HL-60 (cell line): ENCODE measurements at places on chromosomes 12 and 14.

GRCh38 chr14:61585598-61586543, 109.4 kb upstream of the HIF1A start:
- no peak for DNase-seq

GRCh38 chr12:124395986-124396385, 101.1 kb downstream of the RFLNA start:
- no peak for DNase-seq

DNA sequence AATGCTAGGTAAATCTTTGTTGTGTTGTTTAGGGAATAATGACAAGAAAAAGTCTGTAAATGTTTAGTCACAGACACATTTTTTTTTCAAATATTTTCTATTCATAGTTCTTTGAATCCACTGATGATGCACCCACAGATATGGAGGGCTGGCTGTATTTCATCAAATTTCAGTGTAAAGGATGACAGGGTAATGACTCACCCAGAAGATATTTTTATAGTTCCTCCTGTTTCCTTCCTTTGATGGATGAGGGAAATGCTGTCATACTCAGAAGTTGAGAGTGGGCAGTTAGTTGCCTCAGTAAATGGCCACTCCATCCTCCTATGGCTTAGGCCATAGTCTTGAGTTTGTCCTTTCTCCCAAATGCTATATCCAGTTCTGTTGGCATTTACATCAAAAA, 76.9 kb upstream of the REP15 start:
- DNase-seq = no peak

GRCh38 chr14:105357626-105358025, 40.7 kb upstream of the TEX22 start:
- no peak for DNase-seq

DNA sequence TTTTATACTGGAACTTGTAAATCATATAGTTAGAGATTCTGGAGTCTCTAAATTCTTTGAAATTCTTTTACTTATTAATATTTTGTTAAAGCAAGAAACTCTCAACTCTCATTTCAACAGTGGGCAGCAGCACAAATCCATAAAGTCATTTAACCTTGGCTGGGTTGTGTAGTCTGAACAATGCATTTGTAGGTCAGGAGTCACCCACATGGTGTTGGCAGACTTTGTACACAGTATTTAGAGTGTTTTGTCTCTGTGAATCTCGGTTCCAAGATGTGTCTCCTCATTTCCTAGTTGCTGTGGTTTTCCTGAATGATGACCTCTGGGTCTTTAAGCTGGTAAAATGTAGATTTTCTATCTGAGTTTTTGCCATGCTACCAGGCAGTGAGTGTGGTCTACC, 20.8 kb upstream of the STRAP start:
- no peak for DNase-seq

DNA sequence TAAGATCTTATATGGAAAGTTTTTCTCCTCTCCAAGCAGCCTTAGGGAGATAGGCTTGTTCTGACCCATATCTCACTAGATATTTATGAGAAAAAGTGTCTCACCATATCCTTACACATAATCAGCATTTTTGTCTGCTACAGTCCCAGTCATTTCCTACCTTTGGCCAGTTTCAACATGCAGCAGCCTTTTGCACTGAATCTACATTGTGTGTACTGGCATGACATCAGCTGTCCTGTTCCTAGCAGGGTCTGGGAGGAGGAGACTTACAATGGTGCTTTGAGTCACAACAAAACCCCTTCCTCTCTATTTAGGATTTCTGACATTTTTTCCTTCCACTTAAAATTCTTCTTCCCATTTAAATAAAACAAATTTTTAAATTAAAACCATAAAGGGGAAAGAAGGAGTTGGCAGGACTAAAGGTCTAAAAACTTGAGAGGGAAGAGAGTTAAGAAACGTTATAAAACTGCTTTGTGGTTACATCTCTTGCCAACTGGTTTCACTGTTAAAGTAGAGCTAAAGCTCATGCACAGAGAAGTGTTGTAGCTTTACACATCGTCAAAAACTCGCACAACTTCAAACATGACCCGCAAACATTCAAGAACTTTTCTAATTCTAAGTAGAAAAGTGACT, 53.3 kb upstream of the CERS5 start:
- no peak for DNase-seq

DNA sequence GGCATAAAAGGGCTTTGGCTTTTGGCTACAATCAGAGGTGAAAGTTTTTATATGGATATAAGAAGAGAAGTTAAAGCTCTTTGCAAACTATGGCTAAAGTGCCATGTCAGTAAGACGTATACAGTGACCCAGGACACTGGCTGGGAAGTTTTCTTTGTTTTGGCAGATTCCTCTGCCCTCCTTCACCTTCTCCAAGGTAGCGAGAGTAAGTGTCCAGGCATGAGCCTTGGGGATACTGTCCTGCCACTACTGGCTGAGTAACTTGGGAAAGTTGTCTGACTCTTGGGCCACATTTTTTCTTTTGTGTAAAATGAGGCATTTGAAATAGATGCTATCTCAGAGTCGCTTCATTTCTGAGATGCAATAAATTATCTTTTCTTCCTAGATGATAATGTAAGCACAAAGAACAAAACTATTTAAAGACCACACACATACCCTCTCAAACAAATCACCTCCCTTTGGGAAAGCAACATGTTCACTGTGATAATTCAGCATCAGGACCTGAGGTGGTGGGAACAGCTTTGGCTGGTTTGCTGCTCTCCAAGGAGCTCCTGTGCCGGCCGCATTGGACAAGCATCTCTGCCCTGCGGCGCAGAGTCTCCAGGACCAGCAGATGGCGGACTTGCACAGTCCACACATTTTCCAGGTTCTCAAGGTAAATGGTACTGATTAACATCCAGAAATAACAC, 106.3 kb downstream of the PTCSC3 start:
- DNase-seq = peak; percentile 5

DNA sequence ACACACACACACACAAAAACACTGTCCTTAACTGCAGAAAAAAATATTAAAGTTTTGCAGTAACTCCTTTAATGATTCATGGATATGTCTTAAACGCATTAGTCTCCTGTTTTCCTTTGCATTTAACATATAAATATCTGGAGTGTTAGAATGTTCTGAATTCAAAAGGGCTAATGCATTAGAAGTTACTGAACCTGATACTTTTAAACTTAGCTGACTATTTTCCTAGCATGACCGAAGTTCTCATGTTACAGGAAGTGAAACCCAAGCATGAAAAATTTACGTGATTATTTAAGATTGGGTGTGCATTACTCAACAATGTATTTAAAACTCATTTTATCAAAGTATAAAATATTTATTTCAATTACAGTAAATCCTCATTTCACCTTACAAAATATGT, 791.2 kb downstream of the FLRT2 start:
- no peak for DNase-seq

DNA sequence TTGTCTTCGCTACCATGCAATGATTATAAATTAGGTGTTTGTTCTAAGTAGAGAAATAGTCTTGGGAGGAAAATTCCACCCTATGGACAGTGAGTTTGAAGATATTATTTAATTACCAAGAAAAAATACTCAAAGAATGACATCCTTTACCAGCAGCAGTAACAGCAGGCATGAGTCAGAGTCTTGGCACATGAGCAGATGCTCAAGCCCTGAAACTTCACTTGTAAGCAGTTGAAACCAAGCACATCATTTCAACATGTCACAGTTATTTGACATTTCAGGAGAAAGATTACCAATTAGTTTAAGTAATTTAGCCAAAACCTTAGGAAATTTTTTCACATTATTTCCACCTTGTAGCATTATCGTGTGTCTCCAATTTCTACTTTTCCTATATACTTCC, 99.2 kb downstream of the C12orf50 start:
- no peak for DNase-seq

- DNase-seq = no peak
Observed at GRCh38 chr12:65126482-65126881, 5.4 kb upstream of the WIF1 start.

- DNase-seq = no peak
Observed at GRCh38 chr12:122876731-122877130, 19.2 kb downstream of the VPS37B start.

DNA sequence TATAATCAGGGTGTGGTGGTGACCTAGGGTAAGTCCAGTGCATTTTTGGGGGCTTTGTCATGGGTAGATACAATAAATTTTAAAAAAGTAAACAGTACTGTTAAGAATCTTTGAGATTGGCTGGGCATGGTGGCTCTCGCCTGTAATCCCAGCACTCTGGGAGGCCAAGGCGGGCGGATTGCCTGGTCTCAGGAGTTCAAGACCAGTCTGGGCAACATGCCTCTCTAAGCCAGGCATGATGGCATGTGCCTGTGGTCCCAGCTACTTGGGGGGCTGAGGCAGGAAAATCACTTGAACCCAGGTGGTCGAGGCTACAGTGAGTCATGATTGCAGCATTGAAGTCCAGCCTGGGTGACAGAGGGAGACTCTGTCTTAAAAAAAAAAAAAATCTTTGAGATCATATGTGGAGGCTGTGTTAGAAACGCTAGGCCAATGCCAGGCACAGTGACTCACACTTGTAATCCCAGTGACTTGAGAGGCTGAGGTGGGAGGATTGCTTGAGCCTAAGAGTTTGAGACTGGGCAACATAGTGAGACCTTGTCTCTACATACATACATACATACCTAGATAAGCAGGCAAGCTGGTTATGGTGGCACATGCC, 67.7 kb downstream of the PRKCH start:
- no peak for DNase-seq

DNA sequence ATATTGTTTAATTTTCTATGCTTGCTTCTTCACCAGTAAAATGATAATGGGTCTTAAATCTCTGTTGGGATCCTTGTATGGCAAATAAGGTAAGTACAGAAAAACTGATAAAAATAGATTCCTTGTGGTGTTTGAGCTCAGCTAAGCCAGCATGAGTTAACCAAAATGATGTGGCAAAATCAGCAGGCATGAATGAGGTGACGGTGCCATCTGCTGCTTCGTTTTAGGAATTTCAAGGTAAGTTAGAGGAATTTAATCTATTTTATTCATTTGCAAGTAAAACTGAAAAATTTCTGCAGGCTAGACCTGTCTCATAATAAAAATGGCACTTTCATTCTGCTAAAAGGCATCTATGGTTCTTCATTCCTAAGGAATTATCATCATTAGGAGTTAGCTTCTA, 10.0 kb upstream of the CLEC7A start:
- peak; percentile 78 for DNase-seq

DNA sequence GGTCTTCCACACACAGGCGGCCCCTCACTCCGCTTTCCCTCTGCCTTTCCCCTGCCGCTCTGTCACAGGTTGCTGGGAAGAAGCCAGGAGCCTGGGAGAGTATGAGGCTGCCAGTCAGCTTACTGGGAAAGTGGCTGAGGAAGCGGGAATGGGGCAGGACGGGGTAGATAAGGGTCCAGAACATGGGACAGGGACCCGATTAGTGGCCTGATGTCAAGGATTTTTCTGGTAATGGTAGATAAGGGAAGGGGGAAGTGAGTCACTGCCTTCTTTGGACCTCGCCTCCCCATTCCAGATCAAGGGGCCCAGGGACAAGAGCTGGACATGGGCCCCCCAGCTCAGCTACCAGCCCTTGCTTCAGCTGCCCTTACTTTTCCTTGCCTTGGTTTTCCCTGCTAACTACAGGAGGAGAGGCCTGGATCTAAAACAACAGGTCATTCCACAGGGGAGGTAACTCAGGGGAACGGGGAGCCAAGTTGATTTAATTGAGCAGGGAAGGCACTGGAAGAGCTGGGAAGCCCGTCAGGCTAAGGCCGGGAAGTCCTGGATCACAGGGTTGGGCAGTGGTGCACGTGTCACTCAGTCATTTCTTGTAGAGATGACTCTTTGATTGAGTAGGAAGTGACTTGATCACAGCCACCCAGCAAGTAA, 3.5 kb upstream of the LPAR5 start:
- DNase-seq = no peak

GRCh38 chr12:110563702-110564470, 19.2 kb downstream of the PPTC7 start:
- no peak for DNase-seq

- DNase-seq = no peak
Observed at GRCh38 chr14:87152693-87153092, 840.3 kb downstream of the GALC start.

- peak; percentile 72 for DNase-seq
Observed at GRCh38 chr12:96399120-96399918, 920 bp downstream of the CDK17 start.

DNA sequence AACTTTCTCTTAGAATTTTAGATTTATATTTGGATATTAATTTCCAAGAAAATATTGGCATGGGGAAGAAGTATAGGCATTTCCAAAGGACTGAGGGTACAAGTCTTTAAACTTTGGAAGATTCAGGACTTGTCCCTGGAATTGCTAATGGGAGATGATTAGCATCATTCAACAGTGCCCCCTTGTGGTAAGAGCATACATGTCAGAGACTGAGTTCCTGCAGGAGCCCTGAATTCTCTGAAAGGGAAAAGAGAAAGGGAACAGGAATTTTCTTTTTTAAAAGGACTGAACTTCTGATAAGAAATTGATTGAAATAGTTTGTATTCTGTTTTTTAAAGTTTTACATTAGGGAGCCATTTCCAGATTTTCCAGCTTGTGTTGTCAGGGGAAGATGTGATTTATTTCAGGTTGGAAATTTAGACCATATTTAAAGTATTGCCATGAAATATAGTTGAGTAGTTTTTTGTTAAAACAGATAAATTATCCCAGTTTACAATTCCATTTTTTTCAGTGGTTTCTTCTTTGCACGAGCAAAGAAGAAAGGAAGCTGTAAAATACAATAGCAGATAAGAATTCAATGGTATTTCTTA, 44.0 kb upstream of the REP15 start:
- peak; percentile 21 for DNase-seq

- DNase-seq = no peak
Observed at GRCh38 chr12:97140355-97140754, 233.3 kb downstream of the NEDD1 start.

GRCh38 chr12:37546206-37546605, 770.4 kb upstream of the ALG10B start:
- DNase-seq = no peak

- no peak for DNase-seq
Observed at GRCh38 chr14:71181215-71182003, 274.1 kb downstream of the PCNX1 start.

DNA sequence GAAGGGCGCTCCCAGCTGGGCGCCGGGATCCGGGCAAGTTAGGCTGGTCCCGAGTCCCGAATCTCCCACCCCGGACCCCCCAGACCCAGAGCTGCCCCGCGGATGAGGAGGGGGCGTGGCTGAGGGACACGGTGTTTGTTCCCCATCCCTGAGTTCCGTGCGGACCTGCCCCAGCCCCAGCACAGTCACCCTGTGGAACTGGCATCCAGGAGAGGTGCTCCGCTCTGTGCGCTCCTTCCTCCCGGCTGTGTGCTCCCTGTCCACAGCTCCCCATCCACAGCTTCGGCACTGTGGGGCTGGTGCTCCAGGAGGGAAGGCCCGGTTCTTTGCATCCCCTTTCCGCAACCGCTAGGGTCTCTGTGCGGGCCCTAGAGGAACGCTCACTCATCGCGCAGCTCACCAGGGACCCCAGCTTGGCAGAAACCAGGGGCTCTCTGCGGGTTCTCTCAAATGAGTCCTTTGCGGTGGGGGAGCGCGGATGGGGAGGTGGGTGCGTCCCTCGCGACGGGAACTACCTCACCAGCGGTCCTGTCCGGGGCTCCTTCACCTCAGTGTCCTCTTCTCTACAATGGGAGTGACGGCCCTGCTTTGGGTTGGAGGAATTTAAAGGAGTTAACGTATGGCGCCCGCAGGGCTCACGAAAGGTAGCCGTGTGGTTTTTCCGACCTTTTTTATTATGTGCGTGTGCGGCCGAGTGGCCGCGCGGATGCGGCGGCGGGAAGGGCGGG, 845 bp downstream of the TMEM132C start:
- DNase-seq = no peak
